ENCODE measurements at places on chromosomes 6 and 20. TPM values are rescaled to one million over a fixed set of nuclear protein-coding genes. Genes with fewer than 3 reads are reported as not detected.

DNA sequence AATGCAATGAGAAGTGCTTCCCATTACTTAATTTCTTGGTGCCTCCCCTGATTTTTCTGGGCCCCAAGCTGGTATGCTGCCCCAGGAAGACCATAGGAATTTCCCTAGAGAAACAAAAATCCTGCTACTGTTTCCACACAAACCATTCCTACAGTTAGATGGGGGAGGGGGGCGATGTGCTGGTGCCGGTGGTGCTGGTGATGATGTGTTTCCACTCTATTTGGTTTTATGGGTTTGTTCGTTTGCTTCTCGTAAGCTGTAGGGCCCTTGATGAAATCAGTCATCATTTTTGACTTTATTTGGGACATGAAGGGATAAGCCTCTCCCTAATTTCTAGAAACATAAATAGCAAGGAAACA is 105.1 kb downstream of the MKKS start:
- no peaks in the 10 kb centered on the region for H3K4me1 ChIP-seq
- no peaks in the 10 kb centered on the region for H3K27me3 ChIP-seq
- no peak for DNase-seq
- H3K36me3 ChIP-seq: no peaks in the 10 kb centered on the region
- no peak overlapping the region for H3K27ac ChIP-seq

DNA sequence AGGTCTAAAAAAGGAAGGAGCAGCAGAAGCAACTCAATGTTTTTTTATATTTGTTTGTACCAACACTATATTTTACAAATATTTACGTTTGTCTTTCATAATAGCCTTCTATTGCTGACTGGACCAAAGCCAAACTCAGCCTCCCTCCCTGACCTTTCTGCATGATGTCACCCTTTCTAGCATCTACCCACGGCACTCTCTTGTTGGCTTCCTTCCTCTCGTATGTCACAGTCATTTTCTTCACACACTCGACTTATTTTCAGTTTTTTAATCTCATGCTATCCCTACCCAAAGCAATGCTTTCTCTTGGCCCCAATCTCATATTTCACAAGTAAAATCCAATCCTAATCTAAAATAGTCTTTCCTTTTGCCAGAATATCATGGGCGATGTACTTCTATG is 16.3 kb upstream of the FAM8A1 start:
- H3K36me3 ChIP-seq: no peaks in the 10 kb centered on the region
- peaks cover 4% of the 10 kb centered on the region for H3K4me1 ChIP-seq
- no peak for DNase-seq
- H3K27me3 ChIP-seq: no peaks in the 10 kb centered on the region
- no peak overlapping the region for H3K27ac ChIP-seq
- no peak overlapping the region for H3K4me3 ChIP-seq

DNA sequence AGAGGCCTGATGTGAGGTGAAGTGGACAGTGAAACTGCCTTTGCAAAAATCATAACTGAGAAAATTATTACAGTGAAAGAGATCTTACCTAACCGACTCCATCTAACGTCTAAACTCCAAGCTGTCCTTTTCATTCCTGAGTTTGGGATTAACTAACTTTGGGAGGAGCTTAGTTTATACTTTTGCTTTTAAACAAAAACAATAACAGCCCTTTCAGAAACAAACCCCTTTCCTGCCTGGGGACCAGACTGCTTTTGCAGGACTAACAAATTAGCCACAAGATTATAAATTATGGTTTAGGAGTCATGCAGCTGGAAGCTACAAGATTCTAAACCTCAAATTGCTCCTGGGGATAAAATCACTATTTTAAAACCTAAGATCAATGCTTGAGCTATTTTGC is 38.6 kb upstream of the HFE start:
- H3K36me3 ChIP-seq: no peaks in the 10 kb centered on the region
- no peak overlapping the region for H3K27ac ChIP-seq
- H3K4me3 ChIP-seq: no peak overlapping the region
- H3K4me1 ChIP-seq: peaks cover under 1% of the 10 kb centered on the region
- H3K27me3 ChIP-seq: no peaks in the 10 kb centered on the region

GRCh38 chr20:56409956-56410355 is 2.1 kb upstream of the CASS4 start:
- no peak overlapping the region for H3K27ac ChIP-seq
- H3K4me3 ChIP-seq: no peak overlapping the region
- no peak for DNase-seq
- no peaks in the 10 kb centered on the region for H3K27me3 ChIP-seq

GRCh38 chr20:45821947-45822346 is 5.2 kb downstream of the TNNC2 start:
- no peaks in the 10 kb centered on the region for H3K27me3 ChIP-seq
- no peak overlapping the region for H3K4me3 ChIP-seq
- DNase-seq: peak; percentile 72
- H3K36me3 ChIP-seq: no peaks in the 10 kb centered on the region

- no peak for DNase-seq
- no peak overlapping the region for H3K27ac ChIP-seq
- H3K4me1 ChIP-seq: no peaks in the 10 kb centered on the region
- H3K4me3 ChIP-seq: no peak overlapping the region
- H3K27me3 ChIP-seq: no peaks in the 10 kb centered on the region
- H3K36me3 ChIP-seq: no peaks in the 10 kb centered on the region
Measured at GRCh38 chr6:5361396-5361795, 100.1 kb downstream of the FARS2 start.

Gene PXDC1
- total RNA-seq: 1.7 TPM

DNA sequence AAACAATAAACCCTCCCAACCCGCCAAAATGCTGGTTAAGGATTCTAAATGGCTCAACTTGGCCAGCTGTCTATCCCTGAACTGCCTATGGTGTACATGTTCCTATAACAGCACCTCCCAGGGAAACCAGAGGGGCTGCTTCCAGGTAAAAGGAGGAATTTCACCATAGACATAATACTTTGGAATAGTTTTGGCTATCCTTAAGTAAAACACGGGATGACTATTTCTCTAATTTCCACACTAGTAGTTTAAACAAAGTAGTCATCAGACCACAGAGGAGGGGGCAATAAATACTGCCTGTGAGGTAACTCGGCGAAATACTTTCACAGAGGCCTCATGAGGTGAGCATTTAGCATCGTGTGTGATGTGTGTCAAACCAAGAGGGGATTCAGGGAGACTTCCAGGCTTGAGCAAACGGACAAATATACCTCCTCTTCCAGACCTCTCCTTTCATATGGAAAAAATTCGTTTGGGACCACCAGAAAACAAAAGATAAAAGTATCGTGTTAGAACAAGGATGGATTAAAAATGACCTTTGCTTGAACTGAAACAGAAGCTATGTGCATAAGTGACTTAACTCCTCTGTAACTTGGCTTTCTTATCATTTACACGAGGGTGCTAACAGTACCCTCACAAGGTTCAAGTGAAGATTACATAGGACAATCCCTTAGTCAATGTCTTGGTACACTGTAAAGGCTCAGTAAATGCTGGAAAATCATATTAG is 1.0 kb upstream of the XRN2 start:
- H3K27me3 ChIP-seq: no peaks in the 10 kb centered on the region
- H3K27ac ChIP-seq: peak overlapping the region; percentile 89
- DNase-seq: no peak
- no peaks in the 10 kb centered on the region for H3K4me1 ChIP-seq
- peak overlapping the region; percentile 87 for H3K4me3 ChIP-seq
- no peaks in the 10 kb centered on the region for H3K36me3 ChIP-seq

Gene SCUBE3
- 0.20 TPM for total RNA-seq

DNA sequence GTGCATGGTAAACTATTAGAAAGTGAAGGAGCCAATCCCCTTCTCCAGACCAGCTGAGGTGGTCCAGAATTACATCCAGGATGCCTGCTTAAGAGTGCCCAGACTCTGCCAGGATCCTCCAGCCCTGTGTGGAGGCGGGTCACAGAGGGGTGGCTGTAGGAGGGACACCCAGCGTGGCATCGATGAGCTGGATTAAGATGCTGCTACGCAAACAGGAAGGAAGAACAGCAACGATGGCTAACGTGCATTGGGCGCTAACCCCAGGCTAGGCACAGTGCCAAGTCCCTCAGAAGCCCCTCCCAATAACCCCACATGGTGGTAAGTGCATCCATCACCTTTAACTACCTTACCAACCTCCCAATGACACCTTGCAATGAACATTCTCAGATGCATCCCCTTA is 63.9 kb upstream of the MRPS10 start:
- H3K36me3 ChIP-seq: no peaks in the 10 kb centered on the region
- no peaks in the 10 kb centered on the region for H3K27me3 ChIP-seq
- H3K27ac ChIP-seq: no peak overlapping the region
- H3K4me3 ChIP-seq: no peak overlapping the region

DNA sequence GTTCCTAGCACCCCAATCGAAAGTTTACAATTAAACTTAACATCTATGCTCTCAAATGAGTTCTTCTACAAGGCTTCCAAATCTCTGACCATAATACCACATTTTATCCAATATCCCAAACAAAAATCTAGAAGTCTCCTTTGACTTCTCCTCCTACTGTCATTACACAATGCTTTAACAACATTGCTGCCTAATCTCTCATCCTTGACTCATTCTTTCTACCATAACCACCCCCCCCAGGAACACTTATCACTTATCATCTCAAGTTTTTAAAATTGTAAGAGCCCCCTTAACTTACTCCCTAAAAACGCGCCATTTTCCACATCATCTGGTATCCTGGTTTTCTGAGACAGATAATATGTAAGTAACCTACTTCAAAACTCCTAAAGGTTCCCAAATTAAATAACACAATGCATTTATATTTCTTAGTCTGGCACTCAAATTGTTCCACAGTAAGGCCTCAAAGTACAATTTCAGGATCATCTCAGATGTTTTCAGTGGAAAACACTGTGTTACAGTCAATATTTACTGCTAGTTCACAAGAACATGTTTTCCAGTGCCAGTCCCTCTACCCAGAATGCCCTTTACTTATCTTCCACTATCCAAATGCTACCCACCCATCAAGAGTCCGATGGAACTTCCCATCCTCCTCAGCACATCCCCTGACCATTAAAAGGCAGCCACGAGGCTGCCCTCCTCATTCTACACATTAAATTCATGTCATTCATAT is 308.2 kb upstream of the THEMIS start:
- H3K36me3 ChIP-seq: no peaks in the 10 kb centered on the region
- no peak overlapping the region for H3K4me3 ChIP-seq
- no peaks in the 10 kb centered on the region for H3K4me1 ChIP-seq
- no peak overlapping the region for H3K27ac ChIP-seq
- no peak for DNase-seq
- H3K27me3 ChIP-seq: no peaks in the 10 kb centered on the region

Gene IRF4
- total RNA-seq: 4.7 TPM

Gene CPNE5
- 8.0 TPM for total RNA-seq

Gene TUBE1
- total RNA-seq: 7.1 TPM

Gene MEP1A
- total RNA-seq: 207 TPM
